GM23338 (cell line): ENCODE measurements at places on chromosomes 3 and 15. TPM values are rescaled to one million over a fixed set of nuclear protein-coding genes. Genes with fewer than 3 reads are reported as not detected.

IQCF5 gene
- total RNA-seq = not detected in 2 replicates

- H3K4me1 ChIP-seq = no peaks in the 10 kb centered on the region
- H3K27ac ChIP-seq = no peak overlapping the region
- H3K36me3 ChIP-seq = no peaks in the 10 kb centered on the region
- no peaks in the 10 kb centered on the region for H3K27me3 ChIP-seq
- DNase-seq = peak; percentile 89
Measured at GRCh38 chr15:78177447-78177873, 28.3 kb downstream of the IDH3A start.

DNA sequence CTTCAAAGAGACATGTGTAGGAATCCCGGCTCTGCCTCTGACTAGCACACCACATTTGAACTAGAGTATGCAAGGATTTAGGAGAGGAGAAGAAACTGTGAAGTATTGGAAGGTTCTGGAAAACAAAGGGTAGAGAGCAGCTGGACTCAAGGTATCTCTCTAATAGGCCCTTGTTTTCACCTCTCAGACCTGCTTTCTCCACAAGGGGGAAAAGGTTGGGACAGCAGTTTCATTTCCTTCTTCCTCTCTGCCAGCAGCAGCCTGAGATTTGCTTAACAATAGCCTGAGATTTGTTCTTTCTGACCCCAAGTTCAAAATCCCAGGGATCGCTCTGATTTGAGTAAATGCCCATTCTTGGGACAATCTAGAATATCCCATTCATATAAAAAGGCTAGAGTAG, 430.6 kb upstream of the MCTP2 start:
- peak; percentile 46 for DNase-seq
- H3K4me3 ChIP-seq = no peak overlapping the region

RARRES1 gene
- 0.10 TPM in 1 of 2 replicates, not detected in the other for total RNA-seq

- peak within 1 kb of the TSS; percentile 97 for H3K4me3 ChIP-seq
- peaks cover 7% of the 10 kb centered on the region; the same call in 1 of the 2 replicates for H3K4me1 ChIP-seq
- peak within 1 kb of the TSS; percentile 93 for H3K27ac ChIP-seq
- H3K36me3 ChIP-seq = no peaks in the 10 kb centered on the region
- DNase-seq = peak; percentile 93
Measured at GRCh38 chr3:49132437-49133225, at the start of gene LAMB2. Gene LAMB2, minus strand, starts transcription at chr3:49133050. Its CDS starts 183 bp downstream, at chr3:49132867.

DNA sequence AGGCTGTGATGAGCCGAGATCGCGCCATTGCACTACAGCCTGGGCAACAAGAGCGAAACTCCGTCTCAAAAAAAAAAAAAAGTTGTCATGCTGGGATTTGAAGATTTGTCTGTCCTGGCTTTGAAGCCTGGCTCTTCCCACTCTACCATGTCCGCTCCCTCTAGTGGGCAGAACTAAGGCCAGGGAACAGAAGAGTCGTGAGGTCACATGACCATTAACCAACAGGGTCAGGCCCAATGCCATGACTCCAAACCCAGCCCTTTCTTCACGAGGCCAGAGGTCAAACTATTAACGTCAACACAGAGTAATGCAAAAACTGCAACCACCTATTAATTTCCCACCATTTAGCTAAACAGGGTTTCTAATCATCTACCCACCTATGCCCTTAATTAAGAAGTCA, 212.1 kb downstream of the ADAMTS17 start:
- H3K4me3 ChIP-seq = no peak overlapping the region
- no peak overlapping the region for H3K27ac ChIP-seq
- no peaks in the 10 kb centered on the region for H3K27me3 ChIP-seq
- H3K4me1 ChIP-seq = no peaks in the 10 kb centered on the region
- no peaks in the 10 kb centered on the region for H3K36me3 ChIP-seq

ZNF148 gene
- total RNA-seq = 12.3 and 13.9 TPM in 2 replicates

DNA sequence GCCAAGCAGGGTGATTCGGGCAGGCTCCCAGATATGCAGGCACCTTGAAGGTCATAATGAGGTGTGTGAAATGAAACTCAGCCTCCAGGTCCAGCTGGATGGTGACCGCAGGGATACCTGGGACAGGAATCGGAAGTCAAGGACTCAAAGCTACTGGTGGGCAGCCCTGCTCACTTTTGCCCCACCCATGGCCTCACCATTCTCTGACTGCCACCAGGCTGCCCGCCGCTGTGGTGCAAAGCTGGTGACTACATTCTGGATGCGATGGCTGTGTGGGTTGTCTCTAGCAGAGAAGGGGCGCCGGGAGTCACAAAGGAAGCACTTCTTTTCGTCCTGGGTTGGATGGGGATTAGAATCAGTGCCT, 795 bp downstream of the LAMB2 start:
- peak overlapping the region; percentile 97 for H3K4me3 ChIP-seq
- peaks cover 7% of the 10 kb centered on the region; the same call in 1 of the 2 replicates for H3K4me1 ChIP-seq
- no peak overlapping the region for H3K27ac ChIP-seq
- DNase-seq = no peak
- no peaks in the 10 kb centered on the region for H3K27me3 ChIP-seq

- no peak overlapping the region for H3K4me3 ChIP-seq
- H3K4me1 ChIP-seq = peaks cover 17% of the 10 kb centered on the region
- DNase-seq = peak; percentile 57
- no peaks in the 10 kb centered on the region for H3K27me3 ChIP-seq
Measured at GRCh38 chr3:112117841-112118571, 15.0 kb downstream of the GCSAM start.

ISLR2 gene
- total RNA-seq = 0.21 and 0.27 TPM in 2 replicates

GRCh38 chr3:16150285-16150684, 24.2 kb upstream of the GALNT15 start:
- H3K27ac ChIP-seq = no peak overlapping the region
- no peaks in the 10 kb centered on the region for H3K27me3 ChIP-seq
- H3K4me3 ChIP-seq = no peak overlapping the region
- H3K36me3 ChIP-seq = no peaks in the 10 kb centered on the region
- no peaks in the 10 kb centered on the region for H3K4me1 ChIP-seq

GRCh38 chr3:45026957-45027356, 854 bp downstream of the CLEC3B start:
- no peaks in the 10 kb centered on the region for H3K27me3 ChIP-seq
- no peaks in the 10 kb centered on the region for H3K4me1 ChIP-seq
- DNase-seq = no peak
- H3K36me3 ChIP-seq = no peaks in the 10 kb centered on the region
- no peak overlapping the region for H3K4me3 ChIP-seq
- H3K27ac ChIP-seq = no peak overlapping the region

- H3K4me1 ChIP-seq = peaks cover 13% of the 10 kb centered on the region
- no peak overlapping the region for H3K4me3 ChIP-seq
- DNase-seq = no peak
- H3K27ac ChIP-seq = peak overlapping the region; percentile 17; the same call in 1 of the 2 replicates
- peaks cover 13% of the 10 kb centered on the region; the same call in 1 of the 2 replicates for H3K36me3 ChIP-seq
Measured at GRCh38 chr3:141996437-141996836, 120.0 kb downstream of the ATP1B3 start.

TNNC1 gene
- 1.7 and 6.5 TPM in 2 replicates for total RNA-seq

DNA sequence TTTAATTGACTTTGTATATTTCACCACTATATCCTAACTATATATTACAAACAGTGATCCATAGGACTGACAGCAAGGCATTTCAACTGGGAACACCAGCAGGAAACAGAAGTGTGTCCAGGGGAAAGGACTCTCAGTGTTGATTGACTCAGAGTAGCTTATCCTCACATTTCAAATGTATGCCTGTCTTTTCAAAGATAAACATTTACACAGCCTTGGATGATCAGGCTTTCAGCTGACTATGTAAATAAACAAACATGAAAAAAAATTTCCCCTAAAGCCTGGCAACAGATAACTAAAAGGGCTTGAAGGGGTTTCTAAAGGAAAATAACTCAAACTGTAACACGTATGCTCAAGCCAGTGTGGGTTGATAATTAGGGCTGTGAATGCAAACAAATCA, 321.8 kb downstream of the TBC1D5 start:
- no peaks in the 10 kb centered on the region for H3K27me3 ChIP-seq
- H3K27ac ChIP-seq = no peak overlapping the region
- no peaks in the 10 kb centered on the region for H3K36me3 ChIP-seq
- no peak for DNase-seq
- no peaks in the 10 kb centered on the region; the same call in 1 of the 2 replicates for H3K4me1 ChIP-seq
- H3K4me3 ChIP-seq = no peak overlapping the region

ZIC1 gene
- total RNA-seq = 0.19 and 0.21 TPM in 2 replicates

- no peaks in the 10 kb centered on the region for H3K36me3 ChIP-seq
- peak; percentile 50 for DNase-seq
- H3K4me3 ChIP-seq = no peak overlapping the region
- no peaks in the 10 kb centered on the region for H3K27me3 ChIP-seq
Measured at GRCh38 chr3:71873093-71873611, 88.2 kb upstream of the PROK2 start.

DNA sequence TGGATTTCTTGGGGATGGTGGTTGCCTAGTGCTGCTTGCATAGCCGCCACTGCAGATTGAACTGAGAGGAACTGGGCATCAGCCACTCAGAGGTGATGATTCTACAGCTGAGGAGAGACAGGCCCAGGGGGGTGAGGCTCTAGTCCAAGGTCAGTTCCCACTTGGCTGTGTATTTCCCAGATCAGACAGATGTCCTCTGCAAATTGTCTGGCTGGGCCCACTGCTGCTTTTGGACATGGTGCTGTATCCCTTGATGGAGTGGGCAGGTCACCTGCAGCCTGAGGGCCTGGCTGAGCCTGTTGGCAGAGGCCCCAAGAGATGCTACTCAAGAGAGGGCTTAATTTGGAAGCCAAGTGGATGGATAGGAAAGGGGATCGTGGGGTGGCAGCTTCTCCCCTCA, 124.5 kb upstream of the CTDSPL start:
- no peak for DNase-seq
- no peaks in the 10 kb centered on the region for H3K27me3 ChIP-seq
- H3K27ac ChIP-seq = no peak overlapping the region

DNA sequence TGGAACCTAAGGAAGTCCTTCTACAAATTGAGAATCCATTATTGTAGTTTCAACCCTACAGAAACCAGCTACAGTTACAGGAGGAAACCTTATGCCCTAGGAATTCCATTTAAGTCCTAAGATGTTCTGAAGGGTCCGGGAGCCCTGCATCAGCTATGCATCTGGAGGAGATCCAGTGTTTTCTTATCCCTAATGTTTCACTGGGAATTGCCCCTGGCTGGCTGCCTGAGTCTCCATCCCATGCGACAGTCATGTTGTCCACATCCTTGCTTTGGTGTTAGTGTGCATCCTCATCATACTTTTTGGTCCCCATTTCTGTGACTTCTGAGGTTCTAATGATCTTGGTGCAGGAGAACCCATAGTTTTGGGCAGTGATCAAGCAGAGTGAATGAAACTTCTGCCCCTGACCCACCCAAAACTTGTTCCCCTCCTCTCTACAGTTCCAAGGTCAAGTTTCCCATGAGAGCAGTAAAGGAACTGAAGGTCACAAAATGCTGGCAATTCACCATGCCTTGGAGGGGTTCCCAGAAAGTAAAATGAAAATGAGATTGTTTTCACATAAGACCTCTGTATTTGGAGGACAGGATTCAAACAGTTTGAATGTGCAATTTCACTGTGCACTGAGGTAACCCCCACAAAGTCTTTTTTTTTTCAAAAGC, 121.9 kb upstream of the PHLDB2 start:
- no peak overlapping the region for H3K27ac ChIP-seq
- DNase-seq = no peak
- H3K36me3 ChIP-seq = no peaks in the 10 kb centered on the region
- H3K4me1 ChIP-seq = no peaks in the 10 kb centered on the region

DNA sequence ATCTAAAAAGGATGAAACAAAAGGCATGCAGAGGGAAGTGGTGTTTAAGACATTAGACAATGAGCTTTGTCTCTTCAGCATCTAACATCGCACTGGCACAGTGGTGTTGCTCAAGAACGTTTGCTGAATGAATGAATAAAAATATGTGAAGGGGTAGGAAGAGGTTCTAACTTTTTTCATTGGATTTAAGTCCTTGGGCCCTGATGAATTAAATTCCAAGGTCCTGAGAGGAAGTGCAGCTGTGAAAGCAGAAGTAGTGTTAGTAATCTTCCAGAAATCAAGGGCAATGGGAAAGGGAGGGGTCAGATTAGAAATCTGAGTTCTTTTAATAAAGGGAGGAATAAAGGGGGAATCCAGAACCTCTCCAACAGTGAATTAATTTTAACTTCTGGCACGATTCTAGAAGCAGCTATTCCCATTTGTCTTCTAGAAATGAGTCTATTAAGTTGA, 29.6 kb downstream of the TLNRD1 start:
- no peak for DNase-seq
- no peaks in the 10 kb centered on the region for H3K27me3 ChIP-seq
- no peaks in the 10 kb centered on the region; the same call in 1 of the 2 replicates for H3K4me1 ChIP-seq
- no peak overlapping the region for H3K27ac ChIP-seq

- no peaks in the 10 kb centered on the region for H3K36me3 ChIP-seq
- peaks cover 37% of the 10 kb centered on the region for H3K27me3 ChIP-seq
- DNase-seq = no peak
- H3K27ac ChIP-seq = no peak overlapping the region
Measured at GRCh38 chr15:80693682-80694610, 1.2 kb upstream of the ABHD17C start.

DNA sequence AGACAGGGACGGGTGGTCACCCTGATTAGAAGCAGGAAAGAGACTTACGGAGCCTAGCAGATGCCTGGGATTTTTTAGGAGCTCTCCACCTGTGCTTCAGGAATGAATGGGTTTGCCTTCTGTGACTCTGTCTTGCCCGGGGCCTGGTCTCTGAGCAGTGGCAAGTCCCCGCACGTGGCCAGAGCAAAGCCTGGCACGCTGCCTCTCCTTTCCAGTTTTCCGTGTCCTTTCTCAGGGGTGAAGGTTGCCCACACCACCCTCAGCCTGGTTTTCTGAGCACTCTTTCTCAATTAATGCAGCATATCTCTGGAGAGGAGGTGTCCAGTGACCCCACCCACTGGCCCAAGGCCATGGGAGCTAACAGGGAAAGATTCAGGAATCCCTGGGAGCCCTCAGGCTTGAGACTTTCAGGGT, 14.5 kb upstream of the CHST14 start:
- peaks cover 6% of the 10 kb centered on the region for H3K36me3 ChIP-seq
- DNase-seq = no peak
- no peak overlapping the region for H3K4me3 ChIP-seq
- no peak overlapping the region for H3K27ac ChIP-seq
- H3K27me3 ChIP-seq = no peaks in the 10 kb centered on the region

DNA sequence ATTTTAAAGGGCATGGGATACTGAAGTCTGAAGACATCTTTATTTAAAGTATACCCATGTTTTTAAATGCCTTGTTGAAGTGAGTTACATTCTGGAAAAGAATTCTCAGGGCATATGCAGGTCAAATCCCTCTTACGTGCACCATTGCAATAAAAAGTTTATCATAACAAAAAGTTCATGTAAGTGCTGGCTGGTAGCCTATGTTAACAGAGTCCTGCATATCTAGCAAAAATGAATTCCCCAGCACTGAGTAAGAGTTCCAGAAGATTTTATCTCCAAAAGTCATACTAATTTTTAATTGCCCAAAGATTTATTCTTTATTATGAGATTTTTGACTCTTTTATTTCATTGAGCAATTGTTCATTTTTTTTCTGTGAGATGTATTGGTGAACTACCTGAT, 104.7 kb upstream of the ROBO1 start:
- H3K27me3 ChIP-seq = no peaks in the 10 kb centered on the region
- H3K27ac ChIP-seq = no peak overlapping the region
- no peaks in the 10 kb centered on the region for H3K36me3 ChIP-seq
- peaks cover 4% of the 10 kb centered on the region; the same call in 1 of the 2 replicates for H3K4me1 ChIP-seq
- H3K4me3 ChIP-seq = no peak overlapping the region
- no peak for DNase-seq

C3orf18 gene
- total RNA-seq = 7.7 and 10.3 TPM in 2 replicates

- H3K36me3 ChIP-seq = no peaks in the 10 kb centered on the region
- no peak overlapping the region for H3K4me3 ChIP-seq
- no peaks in the 10 kb centered on the region for H3K27me3 ChIP-seq
- H3K4me1 ChIP-seq = peaks cover 4% of the 10 kb centered on the region
Measured at GRCh38 chr3:159458982-159459381, 529.7 kb upstream of the IL12A start.

GRCh38 chr15:69666441-69666882, 213.8 kb downstream of the RPLP1 start:
- no peaks in the 10 kb centered on the region for H3K27me3 ChIP-seq
- H3K27ac ChIP-seq = no peak overlapping the region
- no peak overlapping the region for H3K4me3 ChIP-seq
- no peaks in the 10 kb centered on the region for H3K36me3 ChIP-seq
- no peak for DNase-seq
